ENCODE measurements at places on chromosomes 1 and 21. TPM values are rescaled to one million over a fixed set of nuclear protein-coding genes. Genes with fewer than 3 reads are reported as not detected.

DNA sequence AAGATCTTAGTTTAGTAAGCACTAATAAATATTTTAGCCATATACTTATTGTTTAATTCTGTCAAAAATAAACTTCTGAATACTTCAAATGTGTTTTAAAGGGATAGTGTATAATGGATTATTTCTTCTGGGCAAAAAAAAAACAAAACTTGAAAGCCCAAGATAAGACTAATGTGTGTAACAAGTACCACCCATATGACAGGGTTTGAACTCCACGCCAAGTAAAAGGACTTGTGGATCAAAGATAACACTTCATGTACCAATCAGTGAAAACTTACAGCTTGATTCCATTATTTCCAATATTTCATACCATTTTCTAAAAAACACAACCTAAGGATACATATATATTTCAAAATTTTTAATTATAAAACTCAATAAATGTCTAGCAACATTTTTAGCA is 59.5 kb downstream of the DENND1B start:
- DNase-seq: no peak

DNA sequence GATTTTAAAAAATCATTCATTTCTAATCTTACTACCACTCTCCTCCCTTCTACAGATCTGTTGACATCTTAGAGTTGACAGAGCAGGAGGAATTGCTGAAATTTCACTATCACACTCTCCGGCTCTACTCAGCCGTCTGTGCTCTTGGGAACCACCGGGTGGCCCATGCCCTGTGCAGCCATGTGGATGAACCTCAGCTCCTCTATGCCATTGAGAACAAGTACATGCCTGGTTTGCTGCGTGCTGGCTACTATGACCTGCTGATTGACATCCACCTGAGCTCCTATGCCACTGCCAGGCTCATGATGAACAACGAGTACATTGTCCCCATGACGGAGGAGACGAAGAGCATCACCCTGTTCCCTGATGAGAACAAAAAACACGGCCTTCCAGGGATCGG is 276.7 kb downstream of the ZP4 start:
- DNase-seq: no peak

DNA sequence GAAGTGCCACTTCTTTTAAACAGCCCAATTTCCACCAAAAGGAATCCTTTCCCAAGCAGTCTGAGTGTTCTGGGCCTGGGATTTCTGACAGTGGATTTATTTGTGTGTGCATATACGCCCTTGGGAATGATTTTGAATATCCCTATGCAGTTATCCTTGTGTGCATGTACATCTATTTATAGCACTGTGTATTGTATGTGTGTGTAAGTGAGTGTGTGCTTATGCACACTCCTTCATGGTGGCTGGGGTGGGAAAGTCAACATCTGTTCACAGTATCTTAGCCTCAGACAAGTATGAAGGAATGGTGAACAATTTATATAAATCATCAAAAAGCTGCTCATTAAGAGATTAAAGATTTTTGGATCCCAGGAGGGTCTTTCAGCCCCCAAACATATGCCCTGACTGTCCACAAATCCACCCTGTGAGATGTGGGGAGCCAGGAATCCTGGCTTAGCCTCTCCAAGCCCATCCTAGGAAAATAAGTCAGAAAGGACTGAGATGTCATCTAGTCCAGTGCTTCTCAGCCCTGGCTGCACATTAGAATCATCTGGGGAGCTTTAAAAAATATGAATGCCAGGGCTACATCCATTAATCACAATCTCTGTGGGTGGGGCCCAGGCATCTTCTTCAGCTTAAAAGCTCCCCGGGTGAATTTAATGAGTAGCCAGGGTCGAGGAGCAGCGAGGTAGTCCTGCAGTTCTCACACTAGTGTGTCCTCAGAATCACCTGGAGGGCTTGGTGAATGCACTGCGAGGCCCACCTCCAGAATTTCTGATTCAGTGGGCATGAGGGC is 101.4 kb downstream of the PLXNA2 start:
- DNase-seq: no peak

SLAMF7 gene
- total RNA-seq: 6.2 TPM

TMIGD3 gene
- total RNA-seq: not detected

PLEKHG5 gene
- 7.0 TPM for total RNA-seq

DNA sequence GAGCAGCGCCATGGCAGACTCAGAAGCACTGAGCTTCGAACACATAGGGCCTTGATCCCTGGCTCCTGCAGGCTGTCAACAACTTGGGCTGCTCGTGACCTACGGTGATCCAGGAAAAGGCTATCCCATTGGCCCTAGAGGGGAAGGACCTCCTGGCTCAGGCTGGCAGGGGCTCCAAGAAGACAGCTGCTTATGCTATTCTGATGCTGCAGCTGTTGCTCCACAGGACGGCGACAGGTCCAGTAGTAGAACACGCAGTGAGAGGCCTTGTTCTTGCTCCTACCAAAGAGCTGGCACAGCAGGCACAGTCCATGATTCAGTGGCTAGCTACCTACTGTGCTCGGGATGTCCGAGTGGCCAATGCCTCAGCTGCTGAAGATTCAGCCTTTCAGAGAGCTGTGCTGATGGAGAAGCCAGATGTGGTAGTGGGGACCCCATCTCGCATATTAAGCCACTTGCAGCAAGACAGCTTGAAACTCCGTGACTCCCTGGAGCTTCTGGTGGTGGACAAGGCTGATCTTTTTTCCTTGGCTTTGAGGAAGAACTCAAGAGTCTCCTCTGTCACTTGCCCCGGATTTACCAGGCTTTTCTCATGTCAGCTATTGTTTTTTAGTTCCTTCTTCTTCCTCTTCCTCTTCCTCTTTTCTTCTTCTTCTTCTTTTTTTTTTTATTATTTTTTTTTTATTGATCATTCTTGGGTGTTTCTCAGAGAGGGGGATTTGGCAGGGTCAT is 18.9 kb downstream of the ITLN2 start:
- DNase-seq: no peak
